ENCODE measurements at places on chromosomes 7 and 10. TPM values are rescaled to one million over a fixed set of nuclear protein-coding genes. Genes with fewer than 3 reads are reported as not detected.
A peak's percentile ranks its signal among the peaks of the same experiment; 100 is the strongest.

- DNase-seq = no peak
Measured at GRCh38 chr7:30382607-30383006, 96.0 kb downstream of the NOD1 start.

- no peak for DNase-seq
Measured at GRCh38 chr10:111561124-111561523, 484.3 kb downstream of the ADRA2A start.

DNA sequence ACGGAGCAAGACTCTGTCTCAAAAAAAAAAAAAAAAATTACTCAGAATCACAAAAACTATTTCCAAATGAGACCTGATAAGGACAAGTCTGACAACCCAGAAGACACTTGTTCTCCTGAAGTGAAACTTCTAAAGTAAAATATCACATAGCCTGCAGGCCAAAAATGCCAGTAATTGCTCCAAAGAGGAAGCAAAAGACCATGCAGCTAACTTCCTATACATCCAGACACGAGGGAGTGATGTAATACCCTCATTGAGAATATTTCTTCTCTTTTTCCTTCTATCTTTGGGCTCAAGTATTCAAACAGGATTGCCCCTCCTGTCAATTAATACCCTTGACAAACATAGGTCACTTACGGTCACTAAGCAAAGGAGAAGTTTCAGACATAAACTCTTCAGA, 31.2 kb downstream of the ARMH3 start:
- no peak for DNase-seq

GRCh38 chr10:53952698-53953630, 848.1 kb downstream of the PCDH15 start:
- no peak for DNase-seq

GRCh38 chr7:19754521-19755116, 18.8 kb downstream of the TMEM196 start:
- no peak for DNase-seq

DNA sequence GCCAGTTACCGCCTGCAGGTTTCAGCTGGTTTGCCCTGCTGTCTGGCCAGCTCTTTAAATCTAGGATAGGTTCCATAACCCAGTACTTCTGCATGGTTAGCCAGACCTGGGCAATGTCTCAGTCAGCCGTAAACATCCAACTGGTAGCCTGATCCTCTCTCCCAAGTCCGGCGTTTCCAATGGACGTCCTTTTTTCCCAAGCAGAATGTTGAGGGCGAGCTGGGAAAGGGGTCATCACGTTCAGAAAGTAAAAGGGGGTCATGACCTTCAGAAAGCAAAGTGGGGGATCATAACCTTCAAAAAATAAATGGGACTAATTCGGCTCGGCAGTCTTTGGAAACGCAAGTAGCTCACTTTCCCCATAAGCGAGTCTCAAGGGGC, 430 bp downstream of the PON3 start:
- no peak for DNase-seq

- no peak for DNase-seq
Measured at GRCh38 chr7:110442381-110442837, 648.5 kb upstream of the LRRN3 start.

DNA sequence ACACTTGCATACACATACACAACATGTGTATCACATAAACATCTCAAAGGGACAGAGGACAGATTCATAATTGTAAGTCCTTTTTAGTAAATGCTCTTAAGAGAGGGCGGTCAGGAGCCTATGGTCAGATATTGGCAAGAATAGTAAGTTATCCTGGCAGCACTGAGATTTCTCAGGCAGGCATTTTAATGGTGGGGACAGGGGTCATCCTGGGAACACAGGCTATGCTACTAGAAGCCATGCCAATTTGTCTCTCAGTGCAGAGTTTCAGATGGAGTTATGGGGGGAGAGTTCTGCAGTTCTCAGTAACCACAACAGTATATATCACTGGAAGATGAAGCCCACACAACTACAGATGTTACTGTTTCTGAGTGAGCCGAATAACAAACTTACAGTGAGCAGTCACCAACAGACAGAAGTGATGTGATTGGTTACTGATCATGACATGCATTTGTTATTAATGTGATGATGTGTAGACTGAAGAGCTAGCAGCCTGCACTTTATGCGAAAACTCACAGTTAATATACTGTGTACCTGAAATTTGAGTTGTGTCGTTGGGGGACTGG, 16.4 kb downstream of the ZNF487 start:
- no peak for DNase-seq

DNA sequence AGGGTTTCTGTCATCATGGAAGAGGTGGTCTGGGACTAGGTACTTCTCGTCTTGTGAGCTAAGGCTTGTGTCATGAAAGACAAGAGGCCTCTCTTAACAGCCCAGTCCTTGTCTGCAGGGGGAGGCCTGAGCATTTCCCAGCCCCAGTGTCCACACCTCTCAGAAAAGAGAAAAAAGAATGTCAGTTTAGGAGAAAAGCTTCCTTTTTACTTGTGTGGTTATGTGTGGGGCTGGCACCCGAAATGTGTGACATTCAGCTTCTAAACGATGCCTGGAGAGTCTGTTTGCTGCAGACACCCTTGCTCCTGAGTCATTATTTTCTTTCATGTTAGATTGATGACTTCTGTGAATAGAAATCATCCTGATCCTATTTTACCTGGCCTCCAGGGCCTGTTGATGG, 67.4 kb downstream of the LANCL2 start:
- DNase-seq = no peak

DNA sequence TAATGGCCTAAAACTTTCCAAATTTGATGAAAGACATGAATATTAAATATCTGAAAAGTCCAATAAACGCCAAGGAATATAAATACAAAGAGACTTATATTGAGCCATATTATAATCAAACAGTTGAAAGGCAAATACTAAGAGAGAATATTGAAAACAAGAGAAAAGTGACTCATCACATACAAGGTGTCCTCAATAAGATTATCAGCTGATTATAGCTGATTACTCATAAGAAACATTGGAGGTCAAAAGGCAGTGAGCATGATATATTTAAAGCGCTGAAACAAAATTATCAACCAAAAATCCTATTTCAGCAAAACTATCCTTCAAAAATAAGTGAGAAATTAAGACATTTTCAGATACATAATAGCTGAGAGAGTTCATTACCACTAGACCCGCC, 7.8 kb upstream of the NPC1L1 start:
- no peak for DNase-seq

- no peak for DNase-seq
Measured at GRCh38 chr10:24981161-24981710, 28.8 kb upstream of the PRTFDC1 start.

GRCh38 chr10:97321032-97321803, 2.1 kb downstream of the FRAT1 start:
- DNase-seq = no peak

- no peak for DNase-seq
Measured at GRCh38 chr7:49483142-49483541, 290.3 kb upstream of the VWC2 start.

- peak; percentile 95 for DNase-seq
Measured at GRCh38 chr10:74176380-74177139, 25.5 kb downstream of the ADK start.

- no peak for DNase-seq
Measured at GRCh38 chr7:150891740-150892139, 39.4 kb downstream of the AOC1 start.

DNA sequence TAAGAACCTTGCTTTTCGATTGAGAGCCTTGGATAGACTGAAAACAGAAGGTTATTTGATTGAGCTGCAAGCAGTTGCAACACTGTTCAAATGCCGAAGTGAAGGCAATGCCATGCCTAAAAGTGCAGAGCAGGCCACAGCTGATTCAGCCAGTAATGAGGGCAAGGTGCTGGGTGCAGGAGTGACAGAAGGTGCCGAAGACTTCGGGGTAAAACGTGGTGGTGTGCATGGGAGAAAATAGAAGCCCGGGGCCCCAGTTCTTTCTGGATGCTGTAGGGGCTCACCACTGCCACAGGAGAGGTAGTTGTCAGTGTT, 43.6 kb upstream of the GATAD1 start:
- DNase-seq = no peak

- DNase-seq = no peak
Measured at GRCh38 chr10:82934429-82934828, 1059.4 kb downstream of the NRG3 start.

GRCh38 chr7:138282997-138283396, 177.1 kb upstream of the TRIM24 start:
- DNase-seq = no peak

DNA sequence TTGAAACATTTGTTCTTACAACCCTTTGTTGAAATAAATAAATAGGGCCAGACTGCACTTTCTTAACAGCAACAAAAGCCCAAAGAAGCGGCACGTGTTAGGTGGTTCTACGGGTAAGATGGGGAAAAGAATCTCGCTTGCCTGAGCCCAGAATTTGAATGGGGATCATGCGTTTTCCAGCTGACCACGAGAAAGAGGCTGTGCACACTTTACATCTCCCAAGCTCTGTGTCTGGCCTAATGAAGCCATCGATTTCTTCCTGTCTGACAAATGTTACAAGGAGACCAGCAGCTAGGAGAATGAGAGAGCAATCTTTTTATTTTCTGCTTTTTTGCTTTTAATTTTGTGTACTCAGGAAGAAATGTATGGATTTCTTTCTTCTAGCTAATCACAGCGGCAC, 52.2 kb downstream of the FRMD4A start:
- DNase-seq = no peak

GRCh38 chr7:1226186-1226901, 6.3 kb upstream of the UNCX start:
- DNase-seq = no peak

- no peak for DNase-seq
Measured at GRCh38 chr10:93068411-93069244, 5.1 kb upstream of the CYP26A1 start.

INHBA gene
- 0.28 TPM for total RNA-seq

SKIDA1 gene
- not detected for total RNA-seq

FZD1 gene
- 0.22 TPM for total RNA-seq

GJC3 gene
- total RNA-seq = 0.40 TPM

SPDYE2 gene
- not detected for total RNA-seq

STEAP2 gene
- 0.08 TPM for total RNA-seq

GNGT1 gene
- total RNA-seq = not detected

FGFR2 gene
- total RNA-seq = 0.48 TPM

PCLO gene
- total RNA-seq = 0.10 TPM

FBXO24 gene
- total RNA-seq = 0.40 TPM

CALN1 gene
- 0.30 TPM for total RNA-seq

OR6V1 gene
- not detected for total RNA-seq

ATG9B gene
- 5.8 TPM for total RNA-seq

All from activated T-cell treated with anti-CD3 and anti-CD28 coated beads, Interleukin-2, amount 50 U/mL, for 4 hours (primary cell).